Lung (tissue), 17 donors: ENCODE measurements at places on chromosomes 1 and 21. TPM values are rescaled to one million over a fixed set of nuclear protein-coding genes. Genes with fewer than 3 reads are reported as not detected.

Gene SDF4
- 65.7 TPM for total RNA-seq

Gene LCE1C
- total RNA-seq: not detected

Gene DPT
- total RNA-seq: 9.5 TPM

Gene PSMD4
- 96.9 TPM for total RNA-seq

Gene LINGO4
- total RNA-seq: 0.40 TPM

Gene GAS5
- 306 TPM for total RNA-seq

Gene WLS
- 111 TPM for total RNA-seq

GRCh38 chr1:219568733-219569132, 44.2 kb downstream of the ZC3H11B start:
- no peaks in the 10 kb centered on the region for H3K27me3 ChIP-seq
- no peak overlapping the region for H3K27ac ChIP-seq
- H3K36me3 ChIP-seq: no peaks in the 10 kb centered on the region

DNA sequence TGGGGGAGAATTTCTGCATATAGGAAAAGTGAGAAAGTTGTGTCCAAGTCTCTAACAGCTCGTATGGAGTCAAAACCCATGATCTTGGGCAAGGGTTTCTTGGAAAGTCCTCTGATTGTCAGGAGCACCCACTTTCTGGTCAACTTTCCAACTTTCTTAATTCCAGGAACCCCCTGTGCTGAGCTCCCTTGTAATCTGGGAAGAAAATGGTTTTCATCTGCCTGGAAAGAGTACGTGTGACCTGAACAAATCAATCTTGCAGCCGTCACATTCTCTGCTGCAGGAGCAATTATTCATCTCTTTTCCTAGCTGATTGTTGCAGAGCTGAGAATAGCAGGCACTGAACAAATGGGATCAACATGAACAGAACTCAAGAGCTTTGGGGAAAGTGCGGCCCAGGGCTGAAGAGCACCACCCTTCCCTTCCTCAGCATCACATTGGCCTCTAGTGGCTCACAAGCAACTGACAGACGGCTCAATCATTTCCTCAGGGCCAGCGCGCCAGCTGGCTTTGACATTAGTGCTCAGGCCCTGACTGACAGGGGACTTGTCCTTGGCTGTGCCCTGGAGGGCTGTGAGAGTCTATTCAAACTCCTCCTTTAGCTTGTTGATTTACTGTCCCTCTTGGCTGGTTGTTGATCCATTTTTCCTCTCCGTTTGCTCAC, 295.2 kb downstream of the HLX start:
- H3K27me3 ChIP-seq: no peaks in the 10 kb centered on the region
- no peaks in the 10 kb centered on the region for H3K36me3 ChIP-seq
- no peak overlapping the region for H3K4me3 ChIP-seq
- no peak overlapping the region for H3K27ac ChIP-seq

DNA sequence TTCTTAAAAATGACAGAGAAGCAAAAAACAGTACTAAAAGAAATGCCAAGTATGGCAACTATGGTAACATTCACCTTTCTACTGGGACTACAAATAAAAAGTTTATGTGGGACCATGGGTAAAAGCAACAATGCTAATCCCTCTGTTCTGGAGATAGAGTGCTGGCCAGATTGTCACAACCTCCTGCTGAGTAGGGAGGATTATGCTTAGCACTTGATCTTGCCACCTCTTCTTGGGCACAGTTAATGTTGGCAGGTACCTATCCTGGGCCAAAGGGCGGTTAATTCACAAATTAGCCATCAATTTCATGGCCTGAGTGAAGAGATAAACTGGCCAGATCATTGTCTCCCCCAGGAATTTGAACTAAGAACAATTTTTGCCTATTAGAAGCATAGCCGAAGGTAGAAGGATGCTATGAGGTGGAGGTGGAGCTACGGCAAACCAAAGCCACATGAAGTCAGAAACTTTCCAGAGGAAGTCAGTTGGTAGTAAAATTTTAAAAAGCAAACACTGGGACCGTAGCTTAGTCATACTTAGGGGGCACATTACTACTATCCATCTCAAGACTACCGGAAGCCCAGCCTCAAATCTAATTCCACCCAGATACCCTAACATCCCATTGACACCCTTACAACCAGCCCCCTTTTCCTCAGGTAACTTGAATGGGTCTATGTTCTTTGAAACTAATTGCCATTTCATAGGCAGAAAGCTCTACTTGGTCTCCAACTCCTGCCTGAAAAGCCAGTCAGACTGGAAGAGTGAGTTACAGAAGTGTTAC, 2.7 kb downstream of the SCYL3 start:
- H3K4me1 ChIP-seq: peaks cover 9% of the 10 kb centered on the region
- H3K36me3 ChIP-seq: peaks cover 13% of the 10 kb centered on the region
- DNase-seq: peak; percentile 61
- no peaks in the 10 kb centered on the region for H3K27me3 ChIP-seq

DNA sequence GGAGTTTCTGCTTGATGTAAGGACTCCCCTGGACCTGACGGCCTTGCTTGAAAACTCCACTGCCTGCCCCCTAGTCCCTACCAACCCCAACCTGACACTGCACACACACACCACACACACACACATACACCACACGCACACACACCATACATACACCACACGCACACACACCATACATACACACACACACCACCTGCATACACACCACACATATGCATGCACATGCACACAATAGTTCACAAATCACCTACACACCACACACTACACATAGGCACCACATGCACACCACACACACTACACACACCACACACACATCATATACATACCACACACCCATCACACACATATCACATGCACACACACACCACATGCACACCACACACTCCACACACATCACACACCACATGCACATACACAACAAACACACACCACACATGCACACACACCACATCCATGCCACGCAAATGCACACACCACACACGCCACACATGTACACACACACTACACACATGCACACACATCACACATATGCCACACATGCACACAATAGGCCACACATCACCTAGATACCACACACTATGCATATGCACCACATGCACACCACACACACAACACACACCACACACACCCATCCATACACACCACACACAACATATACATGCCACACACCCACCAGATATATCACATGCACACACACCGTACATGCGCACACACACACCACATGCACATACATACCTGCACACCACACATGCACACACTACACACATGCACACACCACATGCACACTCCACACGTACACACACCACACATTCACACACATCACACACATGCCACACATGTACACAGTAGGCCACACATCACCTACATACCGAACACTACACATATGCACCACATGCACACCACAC, 3.7 kb downstream of the CASQ1 start:
- H3K27me3 ChIP-seq: no peaks in the 10 kb centered on the region
- H3K36me3 ChIP-seq: no peaks in the 10 kb centered on the region
- H3K27ac ChIP-seq: no peak overlapping the region
- no peak for DNase-seq
- H3K4me1 ChIP-seq: peaks cover 3% of the 10 kb centered on the region
- H3K4me3 ChIP-seq: no peak overlapping the region

DNA sequence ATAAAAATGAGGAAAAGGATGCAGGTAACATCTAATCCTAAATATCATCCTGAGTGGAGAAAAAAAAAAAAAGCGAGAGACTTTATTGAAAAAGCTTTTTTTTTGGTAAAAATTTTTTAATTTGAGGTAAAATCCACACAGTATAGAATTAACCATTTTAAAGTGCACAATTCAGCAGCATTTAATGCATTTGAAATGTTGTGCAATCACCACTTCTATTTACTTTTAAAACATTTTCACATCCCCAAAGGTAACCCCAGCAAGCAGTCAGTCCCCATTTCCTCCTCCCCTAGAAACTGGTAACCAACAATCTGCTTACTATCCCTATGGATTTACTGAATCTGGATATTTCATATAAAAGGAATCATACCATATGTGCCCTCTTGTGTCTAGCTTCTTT, 166.7 kb downstream of the TTLL7 start:
- H3K36me3 ChIP-seq: no peaks in the 10 kb centered on the region
- no peaks in the 10 kb centered on the region for H3K4me1 ChIP-seq
- no peak overlapping the region for H3K27ac ChIP-seq
- H3K4me3 ChIP-seq: no peak overlapping the region

DNA sequence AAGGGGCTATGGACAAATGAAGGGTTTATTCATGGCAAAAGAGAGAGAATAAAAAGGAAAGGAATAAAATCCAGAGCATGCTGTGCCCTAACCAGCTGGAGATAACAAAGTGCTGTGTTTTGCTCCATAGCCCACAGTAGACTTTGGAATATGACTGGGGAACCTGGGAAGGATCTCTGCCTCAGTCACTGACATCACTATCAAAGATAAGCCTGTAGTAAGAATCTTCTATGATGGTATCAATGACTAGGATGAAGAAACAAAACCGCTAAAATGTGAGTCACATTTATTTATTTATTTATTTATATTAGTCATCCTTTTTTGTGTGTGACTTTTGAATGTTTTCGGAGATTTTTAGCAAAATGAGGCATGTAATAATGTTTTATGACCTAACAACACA, 56.3 kb downstream of the NVL start:
- no peak overlapping the region for H3K4me3 ChIP-seq
- DNase-seq: no peak
- H3K27ac ChIP-seq: no peak overlapping the region

DNA sequence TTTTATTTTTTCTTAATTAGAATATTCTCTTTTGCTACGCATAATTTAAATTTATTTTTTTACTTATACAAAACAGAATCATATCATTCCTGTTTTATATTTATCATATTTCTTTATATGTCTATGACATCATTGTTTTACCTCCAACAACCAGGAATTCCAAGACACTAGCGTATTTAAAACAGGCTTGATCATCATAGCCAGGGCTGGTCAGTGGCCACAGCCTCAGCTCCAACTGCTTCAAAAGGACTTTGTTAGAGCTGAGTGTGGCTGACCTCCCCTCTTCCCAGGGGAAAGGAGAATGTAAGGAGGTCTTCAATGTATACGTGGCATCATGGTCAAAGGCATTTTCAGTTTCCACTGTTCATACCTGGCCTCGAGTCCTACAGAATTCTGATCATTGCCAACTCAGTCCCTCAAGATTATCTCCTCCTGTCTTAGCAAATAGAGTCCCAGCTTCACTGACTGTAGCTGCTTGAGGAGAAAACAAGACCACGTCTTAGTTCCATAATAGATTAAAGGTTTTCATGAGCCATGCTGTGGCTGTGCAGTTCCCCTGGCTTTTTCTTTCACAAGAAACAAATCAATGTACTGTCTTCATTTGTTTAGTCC, 444.0 kb downstream of the PTPRC start:
- no peaks in the 10 kb centered on the region for H3K36me3 ChIP-seq
- no peak overlapping the region for H3K4me3 ChIP-seq
- H3K4me1 ChIP-seq: no peaks in the 10 kb centered on the region
- no peak overlapping the region for H3K27ac ChIP-seq
- no peaks in the 10 kb centered on the region for H3K27me3 ChIP-seq

GRCh38 chr1:84719543-84720217, 29.4 kb upstream of the SSX2IP start:
- no peak overlapping the region for H3K4me3 ChIP-seq
- no peaks in the 10 kb centered on the region for H3K27me3 ChIP-seq
- H3K36me3 ChIP-seq: no peaks in the 10 kb centered on the region
- no peak overlapping the region for H3K27ac ChIP-seq

- H3K27ac ChIP-seq: no peak overlapping the region
- no peaks in the 10 kb centered on the region for H3K27me3 ChIP-seq
- H3K4me1 ChIP-seq: peaks cover 22% of the 10 kb centered on the region
- no peak overlapping the region for H3K4me3 ChIP-seq
- DNase-seq: no peak
- peaks cover 4% of the 10 kb centered on the region for H3K36me3 ChIP-seq
Measured at GRCh38 chr1:201845331-201846083, 16.6 kb downstream of the IPO9 start.

DNA sequence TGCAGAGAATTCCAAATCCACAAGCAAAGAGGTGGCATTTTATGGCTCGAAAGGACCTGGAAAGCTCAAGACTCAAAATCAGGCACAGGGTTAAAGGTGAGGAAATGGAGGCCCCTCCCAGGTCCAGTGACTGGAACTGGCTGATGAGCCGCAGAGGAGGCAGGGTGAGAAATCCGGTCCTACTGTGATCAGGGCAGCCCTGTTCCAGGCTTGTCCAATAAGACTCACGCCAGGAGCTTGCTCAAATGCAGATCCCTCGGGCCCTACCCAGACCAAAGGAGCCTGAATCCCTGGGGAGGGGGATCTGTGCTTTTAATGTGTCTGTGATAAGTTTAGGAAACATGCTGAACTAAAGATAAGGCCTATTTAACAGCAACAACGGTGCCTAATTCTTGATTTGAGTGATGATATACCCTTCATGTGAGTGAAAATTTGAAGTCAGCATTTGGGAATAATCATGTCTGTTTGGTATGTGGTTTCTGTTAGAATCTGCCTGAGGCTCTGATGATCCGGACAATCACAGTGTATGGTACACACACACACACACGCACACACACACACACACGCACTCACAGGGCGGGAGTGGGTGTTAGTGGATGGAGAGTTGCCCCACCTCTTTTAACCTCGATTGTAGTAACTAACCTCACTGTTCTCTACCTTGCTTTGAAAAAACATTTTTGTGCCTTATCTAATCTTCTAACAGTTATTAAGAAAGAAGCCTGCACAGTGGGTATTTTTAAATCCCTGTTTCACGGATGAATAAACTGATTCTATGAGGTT, 54.1 kb upstream of the LYST start:
- no peaks in the 10 kb centered on the region for H3K27me3 ChIP-seq
- no peak for DNase-seq
- peak overlapping the region; percentile 88 for H3K27ac ChIP-seq
- no peaks in the 10 kb centered on the region for H3K36me3 ChIP-seq

- no peak overlapping the region for H3K27ac ChIP-seq
- peaks cover 24% of the 10 kb centered on the region for H3K36me3 ChIP-seq
- H3K4me3 ChIP-seq: no peak overlapping the region
- H3K27me3 ChIP-seq: no peaks in the 10 kb centered on the region
- no peak for DNase-seq
- H3K4me1 ChIP-seq: no peaks in the 10 kb centered on the region
Measured at GRCh38 chr1:20893931-20894330, 106.8 kb upstream of the HP1BP3 start.

DNA sequence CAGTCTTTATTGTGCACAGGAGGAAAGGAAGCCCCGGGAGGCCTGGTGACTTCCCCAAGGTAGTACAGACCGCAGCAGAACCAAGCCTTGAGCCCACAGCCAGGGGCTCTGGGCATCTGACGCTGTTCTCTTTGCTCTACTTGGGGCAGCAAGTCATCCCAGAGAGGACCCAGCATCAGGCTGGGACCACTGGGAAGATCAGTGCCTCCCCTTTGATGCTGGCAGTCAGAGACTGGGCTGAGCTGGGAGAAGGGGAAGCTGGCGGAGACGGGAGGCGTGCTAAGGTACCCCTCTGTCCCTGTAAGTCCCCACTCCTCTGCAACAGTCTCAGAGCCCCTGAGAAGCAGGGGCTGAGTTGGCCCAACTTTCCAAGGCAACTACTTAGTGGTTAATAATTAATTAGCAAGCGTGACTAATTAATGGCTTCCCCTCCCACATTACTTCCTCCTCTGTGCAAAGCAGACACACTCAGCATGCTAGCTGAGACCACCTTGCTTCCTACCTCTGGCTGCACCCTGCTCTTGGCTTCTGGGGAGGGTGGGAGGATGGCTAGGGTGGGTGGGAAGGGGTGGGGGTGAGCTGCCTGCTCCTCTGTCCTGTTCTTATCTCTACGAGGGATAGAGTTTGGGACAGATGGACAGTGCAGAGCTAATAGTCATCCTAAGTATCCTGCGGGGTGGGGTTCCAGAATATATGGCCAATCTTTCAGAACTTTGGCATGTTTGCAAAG, 1.3 kb downstream of the INAVA start:
- DNase-seq: peak; percentile 50
- H3K4me1 ChIP-seq: peaks cover 9% of the 10 kb centered on the region
- H3K27me3 ChIP-seq: no peaks in the 10 kb centered on the region
- peaks cover 7% of the 10 kb centered on the region for H3K36me3 ChIP-seq
